Posterior cingulate gyrus (tissue), 11 donors: ENCODE measurements at places on chromosomes 4 and X.
A peak's percentile ranks its signal among the peaks of the same experiment; 100 is the strongest.

DNA sequence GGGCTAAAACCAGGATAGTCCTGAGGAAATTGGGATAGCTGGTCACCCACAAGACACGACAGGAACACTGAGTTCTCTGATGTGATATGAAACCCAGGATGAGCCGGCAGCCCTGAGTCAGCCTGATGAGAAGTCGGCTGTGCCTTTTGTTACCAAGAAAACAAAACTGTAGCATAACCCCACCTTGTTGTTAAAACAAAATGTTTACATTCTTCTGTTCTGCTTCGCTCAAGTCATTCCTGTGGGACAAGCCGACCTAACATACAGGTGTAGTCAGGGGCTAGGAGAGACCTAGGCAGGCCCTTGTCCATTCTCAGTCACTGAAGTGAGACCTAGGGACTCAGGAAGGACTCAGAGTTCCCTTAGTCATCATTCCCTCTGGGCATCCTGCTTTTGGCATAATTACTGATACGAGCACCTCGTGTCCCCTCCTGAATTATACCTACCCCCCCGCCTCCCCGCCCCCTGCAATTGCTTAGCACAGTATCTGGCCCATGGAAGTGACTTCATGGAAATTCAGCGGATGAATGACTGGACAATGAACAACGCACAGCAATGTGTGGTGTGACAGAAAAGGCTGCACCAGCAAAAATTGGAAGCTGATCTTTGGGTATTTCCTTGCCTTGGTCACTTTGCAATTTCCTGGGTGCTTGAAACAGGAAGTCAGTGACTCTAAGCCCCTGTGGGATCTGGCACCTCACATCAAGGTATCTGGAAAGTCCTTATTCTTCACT is 31.9 kb upstream of the TLR2 start:
- DNase-seq: no peak

DNA sequence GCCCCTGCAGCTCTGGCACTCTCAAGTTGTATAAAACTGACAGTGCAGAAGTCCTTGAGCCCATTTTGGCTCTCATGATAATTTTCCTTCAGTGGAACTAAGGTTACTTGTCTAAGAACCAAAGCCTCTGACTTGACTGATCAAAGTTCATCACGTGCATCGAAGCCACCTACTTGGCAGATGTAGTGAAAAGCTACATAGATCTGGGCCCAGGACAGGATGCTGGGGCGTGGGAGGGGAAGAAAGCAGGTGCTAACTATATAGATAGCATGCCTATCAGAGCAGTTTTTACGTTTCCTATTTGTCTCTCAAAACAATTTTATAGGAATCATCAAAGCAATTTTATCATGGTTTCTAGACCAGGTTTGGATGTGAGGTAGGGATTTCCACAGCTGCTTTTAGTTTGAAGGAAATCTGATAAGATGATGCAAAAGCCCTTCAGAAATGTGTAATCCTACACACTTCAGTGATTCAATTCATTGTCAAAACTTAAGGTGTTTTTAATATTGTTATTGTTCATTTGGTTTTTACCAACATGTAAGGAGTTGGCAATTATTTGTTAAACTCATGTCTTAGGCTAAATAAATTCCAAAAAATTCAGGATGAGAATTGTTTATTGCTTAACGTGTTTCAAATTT is 1.2 kb upstream of the CD40LG start:
- DNase-seq: no peak

DNA sequence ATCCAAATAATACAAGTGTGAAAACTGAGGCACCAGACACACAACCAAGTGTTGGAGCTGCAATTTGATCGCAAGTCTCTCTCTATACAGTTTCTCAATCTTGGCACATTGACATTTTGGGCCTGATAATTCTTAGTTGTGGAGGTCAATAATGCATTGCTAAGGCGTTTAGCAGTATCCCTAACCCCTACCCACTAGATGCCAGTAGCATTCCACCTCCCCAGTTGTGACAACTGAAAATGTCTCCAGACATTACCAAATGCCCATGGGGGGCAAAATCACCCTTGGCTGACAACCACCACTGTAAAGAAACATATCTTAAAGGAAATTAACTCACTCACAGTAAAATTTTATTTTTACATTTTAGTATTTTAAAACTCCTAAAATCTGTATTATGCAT is 4.2 kb downstream of the NR3C2 start:
- no peak for DNase-seq

- no peak for DNase-seq
These were observed 182.0 kb upstream of the NEIL3 start for GRCh38 chr4:177127658-177128057.

GRCh38 chr4:87304745-87305432 is 17.8 kb downstream of the HSD17B13 start:
- no peak for DNase-seq

- DNase-seq: no peak
These were observed 138.1 kb downstream of the MID1 start for GRCh38 chrX:10482261-10482660.

GRCh38 chr4:71201057-71201456 is 137.8 kb upstream of the SLC4A4 start:
- DNase-seq: no peak

- DNase-seq: no peak
These were observed 5.0 kb downstream of the ARHGAP4 start for GRCh38 chrX:153921070-153921469.

DNA sequence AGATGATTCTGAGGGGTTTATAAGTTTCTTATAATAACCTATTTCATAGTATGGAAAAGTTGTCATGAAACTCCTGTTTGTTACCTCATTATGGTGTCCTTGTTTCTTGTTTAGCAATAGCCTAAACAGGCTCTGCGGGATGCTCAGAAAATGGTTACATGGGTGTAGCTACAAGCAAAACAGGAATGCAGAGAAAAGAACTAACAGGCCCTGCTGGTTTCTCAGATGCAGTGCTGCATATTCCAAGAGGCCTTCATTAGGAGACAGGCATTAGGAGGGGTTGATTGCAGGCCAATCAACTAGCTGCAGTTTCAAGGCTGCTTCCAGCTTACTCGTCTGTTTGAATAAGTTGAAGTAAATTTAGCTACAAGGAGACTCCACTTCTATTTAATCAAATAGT is 37.6 kb upstream of the HPGD start:
- no peak for DNase-seq

DNA sequence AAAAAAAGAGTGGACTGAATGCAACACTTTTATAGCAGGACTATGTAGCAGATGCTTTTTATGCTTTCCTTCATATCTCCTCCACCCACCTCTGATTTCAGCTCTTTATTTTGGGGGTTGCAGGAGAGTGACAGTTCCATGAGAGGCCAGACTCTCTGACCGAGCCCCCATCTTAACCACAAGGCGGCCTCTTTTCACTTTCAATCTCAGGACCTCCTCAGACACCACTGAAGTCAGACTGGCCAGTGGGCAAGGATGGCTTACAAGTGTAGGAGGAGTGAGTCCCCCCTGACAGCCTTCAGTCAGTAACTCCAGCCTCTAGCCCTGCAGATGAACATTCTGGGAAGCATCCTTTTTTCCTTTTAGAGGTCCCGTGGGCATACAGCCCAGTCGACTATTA is 140.8 kb downstream of the FRAS1 start:
- no peak for DNase-seq

DNA sequence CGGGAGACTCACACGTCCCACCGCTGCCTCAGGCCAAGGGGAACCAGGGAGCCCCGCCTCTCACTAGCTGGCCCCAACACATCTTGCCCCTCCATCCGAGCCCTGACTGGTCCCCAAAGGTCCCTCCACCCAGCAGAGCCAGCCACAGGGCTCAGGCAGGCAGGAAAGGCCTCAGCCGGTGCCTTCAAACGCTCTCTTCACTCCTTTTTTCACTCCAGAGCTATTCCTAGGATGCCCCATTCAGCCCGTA is 1.5 kb upstream of the ARHGAP4 start:
- DNase-seq: no peak

- DNase-seq: no peak
These were observed 329.7 kb upstream of the GATB start for GRCh38 chr4:152090543-152090942.

- no peak for DNase-seq
These were observed 388.9 kb upstream of the PPP1R2C start for GRCh38 chrX:43166874-43167273.

GRCh38 chrX:8748855-8749254 is 16.9 kb upstream of the ANOS1 start:
- DNase-seq: no peak

DNA sequence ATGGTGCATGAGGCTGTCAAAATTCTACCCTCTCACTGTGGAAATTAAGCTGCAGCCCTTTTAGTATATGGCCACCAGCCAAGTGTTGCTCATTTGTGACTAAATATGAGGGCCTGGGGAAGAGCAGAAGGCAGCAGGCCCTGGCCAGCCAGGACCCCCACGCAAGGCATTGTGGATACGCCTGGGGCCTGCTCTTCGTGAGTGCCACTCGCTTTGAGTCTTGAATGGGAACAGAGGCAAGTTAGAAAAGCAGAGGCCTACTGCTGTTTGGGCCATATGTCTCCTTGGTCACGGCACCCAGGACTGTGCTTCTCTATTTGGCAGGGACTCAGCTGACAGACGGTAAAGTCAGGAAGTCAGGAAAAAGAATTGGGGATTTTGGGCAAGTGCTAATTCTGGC is 10.9 kb downstream of the RTL5 start:
- DNase-seq: no peak

DNA sequence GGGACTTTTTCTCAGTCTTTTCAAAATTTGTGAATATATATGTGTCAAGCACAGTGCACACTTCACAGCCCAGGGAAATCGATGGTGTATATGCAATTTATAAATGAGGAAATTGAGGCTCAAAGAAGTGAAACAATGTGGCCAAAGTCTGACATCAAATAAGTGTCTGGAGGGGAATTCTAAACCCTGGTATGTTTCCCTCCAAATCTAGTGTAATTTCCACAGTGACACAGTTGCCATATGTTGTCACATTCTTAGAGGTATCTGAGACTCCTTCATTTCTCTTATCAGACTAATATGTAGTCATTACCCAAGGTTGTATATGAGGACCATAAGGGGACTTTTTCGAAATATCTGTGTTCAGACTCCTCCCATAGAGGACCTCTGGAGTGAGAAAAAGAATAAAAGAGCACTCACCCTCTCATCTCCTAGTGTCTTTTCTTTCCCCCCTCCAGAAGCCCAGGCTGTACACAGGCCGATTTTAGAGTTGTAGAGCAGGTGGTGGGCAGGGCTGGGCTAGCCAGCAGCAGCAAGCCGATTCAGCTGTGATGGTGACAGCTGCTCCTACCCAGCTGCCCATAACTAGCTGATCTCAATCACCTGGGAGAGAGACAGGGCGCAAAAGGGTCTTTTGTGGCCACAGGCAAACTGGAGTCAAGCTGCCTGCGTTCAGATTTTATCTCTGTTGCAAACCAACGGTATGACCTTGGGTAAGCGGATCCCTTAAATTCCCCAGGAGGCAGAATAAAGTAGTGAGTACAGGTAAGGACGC is 55.1 kb downstream of the CLCN5 start:
- no peak for DNase-seq

- DNase-seq: no peak
These were observed 23.1 kb downstream of the TMEM184C start for GRCh38 chr4:147640331-147640730.

DNA sequence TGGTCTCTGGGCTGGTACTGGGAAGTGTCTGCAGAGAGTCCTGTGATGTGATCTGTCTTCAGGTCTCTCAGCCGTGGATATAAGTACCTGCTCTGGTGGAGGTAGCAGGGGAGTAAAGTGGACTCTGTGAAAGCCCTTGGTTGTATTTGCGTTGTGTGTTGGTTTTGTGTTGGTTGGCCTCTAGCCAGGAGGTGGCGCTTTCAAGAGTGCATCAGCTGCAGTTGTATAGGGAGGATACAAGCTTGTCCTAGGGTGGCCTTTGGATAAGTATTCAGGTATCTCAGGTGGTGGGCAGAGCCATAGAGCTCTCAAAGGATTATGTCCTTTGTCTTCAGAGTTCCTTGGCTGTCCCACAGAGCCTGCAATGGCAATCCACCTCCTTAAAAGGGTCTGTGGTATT is 111.6 kb downstream of the MAGEB17 start:
- no peak for DNase-seq

- DNase-seq: peak; percentile 65
These were observed 503.3 kb upstream of the FAM241A start for GRCh38 chr4:111641813-111642579.

DNA sequence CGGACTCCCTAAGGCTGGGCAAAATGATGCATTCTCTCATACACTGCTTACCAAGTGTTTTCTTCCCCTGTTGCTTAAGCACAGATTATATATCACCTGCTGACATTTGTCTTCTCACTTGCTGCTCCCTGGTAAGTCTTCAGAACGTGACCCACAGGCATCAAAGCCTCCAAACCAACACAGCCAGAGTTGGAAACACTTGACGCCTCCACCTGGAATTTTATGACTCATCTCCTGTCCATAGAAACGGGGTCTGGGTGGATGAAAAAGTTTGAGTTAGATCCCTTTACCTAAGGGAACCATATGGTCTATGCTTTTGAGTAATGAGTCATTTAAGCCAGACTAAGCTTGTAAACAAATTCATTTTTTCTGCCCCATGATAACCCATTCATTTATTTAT is 251.6 kb downstream of the USP46 start:
- DNase-seq: no peak

DNA sequence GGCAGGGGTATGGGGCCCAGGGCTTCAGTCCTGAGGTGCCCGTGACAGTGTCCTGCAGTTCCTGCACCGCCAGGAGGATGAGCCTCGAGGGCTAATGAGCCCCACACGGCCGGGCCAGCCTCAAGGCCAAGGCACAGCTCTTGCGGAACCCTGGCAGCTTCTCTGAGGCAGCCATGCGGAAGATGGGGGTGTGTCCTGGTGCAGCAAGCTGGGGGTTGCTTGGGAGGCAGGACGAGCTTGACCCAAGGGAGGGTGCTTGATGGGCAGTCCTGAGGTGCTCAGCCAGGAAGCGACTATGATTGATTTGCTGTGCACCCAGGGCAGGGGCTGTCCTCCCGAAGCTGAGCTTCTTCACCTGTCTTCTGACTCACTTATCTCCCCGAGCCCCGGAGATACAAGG is 9.1 kb upstream of the FGFR3 start:
- no peak for DNase-seq

- DNase-seq: no peak
These were observed 11.0 kb upstream of the ARHGEF38 start for GRCh38 chr4:105541420-105541819.

GRCh38 chr4:6839579-6839978 is 57.1 kb downstream of the KIAA0232 start:
- DNase-seq: no peak

GRCh38 chrX:141668371-141668770 is 30.2 kb downstream of the SPANXD start:
- no peak for DNase-seq

DNA sequence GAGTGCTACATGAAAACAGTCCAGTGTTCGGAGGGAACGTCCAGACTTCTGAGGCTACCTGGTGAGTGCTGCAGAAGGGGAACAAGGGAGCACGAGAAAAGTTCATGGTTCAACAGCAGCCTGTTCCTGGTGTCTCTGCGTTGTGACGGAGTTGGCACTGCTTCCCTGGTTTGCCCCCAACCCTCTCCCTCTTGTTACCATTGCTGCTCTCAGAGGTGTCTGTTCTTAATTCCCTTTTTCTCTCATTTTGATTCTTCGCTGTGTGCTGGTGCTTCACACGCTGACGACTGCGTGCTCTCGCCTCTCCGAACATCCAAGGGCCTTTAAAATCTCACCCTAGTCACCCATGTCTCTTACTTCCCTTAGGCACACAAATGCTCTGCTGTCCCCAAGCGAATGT is 1.6 kb upstream of the FAM149A start:
- no peak for DNase-seq
